ENCODE measurements at places on chromosomes 12 and 14. TPM values are rescaled to one million over a fixed set of nuclear protein-coding genes. Genes with fewer than 3 reads are reported as not detected.

The IFNG gene
- total RNA-seq, result not detected

The CCDC184 gene
- total RNA-seq, result 1.2 TPM

The KCNMB4 gene
- 8.2 TPM for total RNA-seq

The TDG gene
- total RNA-seq, result 25.8 TPM

The ACVRL1 gene
- 65.0 TPM for total RNA-seq

The SLC16A7 gene
- 9.7 TPM for total RNA-seq

The TBC1D30 gene
- total RNA-seq, result 0.98 TPM

The SOAT2 gene
- 0.04 TPM for total RNA-seq

The SLCO1B1 gene
- 0.04 TPM for total RNA-seq

The RGS6 gene
- total RNA-seq, result 3.7 TPM

The GPD1 gene
- 56.3 TPM for total RNA-seq

The CLEC2A gene
- not detected for total RNA-seq

The CBLN3 gene
- 1.2 TPM for total RNA-seq

The HNF1A gene
- 0.04 TPM for total RNA-seq

The STON2 gene
- 34.5 TPM for total RNA-seq

The HOXC6 gene
- 4.1 TPM for total RNA-seq

The CCDC196 gene
- total RNA-seq, result not detected

The SLIRP gene
- total RNA-seq, result 180 TPM

The TAS2R14 gene
- 2.5 TPM for total RNA-seq

The IL23A gene
- 0.18 TPM for total RNA-seq

The GNB3 gene
- total RNA-seq, result 4.7 TPM

The TTC8 gene
- 15.9 TPM for total RNA-seq

The STXBP6 gene
- 21.4 TPM for total RNA-seq

The PALS1 gene
- 14.7 TPM for total RNA-seq

The SLC7A7 gene
- 15.8 TPM for total RNA-seq

The SRP54 gene
- 47.5 TPM for total RNA-seq

The TAC3 gene
- total RNA-seq, result 0.09 TPM

The TRHDE gene
- total RNA-seq, result 2.3 TPM

The GPRC5A gene
- total RNA-seq, result 1.1 TPM

The WIF1 gene
- total RNA-seq, result 12.8 TPM

The CCDC175 gene
- total RNA-seq, result not detected

The SPIC gene
- not detected for total RNA-seq

The PTPRB gene
- 20.8 TPM for total RNA-seq

Measured in muscle of leg (tissue), 16 donors.